Amniotic epithelial cell (primary cell): ENCODE measurements at places on chromosomes 1 and 21.

DNA sequence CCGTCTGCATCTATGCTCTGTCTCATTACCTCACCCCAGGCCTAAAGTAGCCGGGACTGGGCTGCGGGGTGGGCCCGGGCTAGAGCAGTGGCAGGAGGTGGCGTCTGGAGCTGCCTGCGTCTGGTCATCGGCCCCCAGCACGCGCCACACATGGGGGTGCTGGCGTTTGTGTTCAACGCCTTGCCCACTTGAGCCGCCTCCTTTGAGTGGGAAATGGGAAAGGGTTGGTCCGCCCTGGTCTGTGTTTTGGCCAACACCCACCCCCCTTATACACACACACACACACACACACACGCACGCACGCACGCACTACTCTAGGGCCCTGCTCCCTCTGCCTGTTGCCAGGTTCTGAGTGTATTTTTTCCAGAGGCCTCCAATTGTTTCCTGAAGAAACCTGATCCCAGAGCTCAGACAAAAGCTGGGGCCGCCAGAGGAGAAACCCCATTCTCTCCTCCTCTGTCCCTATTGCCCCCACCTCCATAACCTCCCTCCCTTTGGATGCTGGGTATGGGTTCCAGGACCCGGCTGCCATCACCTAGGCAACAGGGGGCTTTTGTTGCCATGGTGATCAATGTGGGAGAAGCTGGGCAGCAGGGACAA, 10.1 kb downstream of the VANGL2 start:
- DNase-seq, result no peak

DNA sequence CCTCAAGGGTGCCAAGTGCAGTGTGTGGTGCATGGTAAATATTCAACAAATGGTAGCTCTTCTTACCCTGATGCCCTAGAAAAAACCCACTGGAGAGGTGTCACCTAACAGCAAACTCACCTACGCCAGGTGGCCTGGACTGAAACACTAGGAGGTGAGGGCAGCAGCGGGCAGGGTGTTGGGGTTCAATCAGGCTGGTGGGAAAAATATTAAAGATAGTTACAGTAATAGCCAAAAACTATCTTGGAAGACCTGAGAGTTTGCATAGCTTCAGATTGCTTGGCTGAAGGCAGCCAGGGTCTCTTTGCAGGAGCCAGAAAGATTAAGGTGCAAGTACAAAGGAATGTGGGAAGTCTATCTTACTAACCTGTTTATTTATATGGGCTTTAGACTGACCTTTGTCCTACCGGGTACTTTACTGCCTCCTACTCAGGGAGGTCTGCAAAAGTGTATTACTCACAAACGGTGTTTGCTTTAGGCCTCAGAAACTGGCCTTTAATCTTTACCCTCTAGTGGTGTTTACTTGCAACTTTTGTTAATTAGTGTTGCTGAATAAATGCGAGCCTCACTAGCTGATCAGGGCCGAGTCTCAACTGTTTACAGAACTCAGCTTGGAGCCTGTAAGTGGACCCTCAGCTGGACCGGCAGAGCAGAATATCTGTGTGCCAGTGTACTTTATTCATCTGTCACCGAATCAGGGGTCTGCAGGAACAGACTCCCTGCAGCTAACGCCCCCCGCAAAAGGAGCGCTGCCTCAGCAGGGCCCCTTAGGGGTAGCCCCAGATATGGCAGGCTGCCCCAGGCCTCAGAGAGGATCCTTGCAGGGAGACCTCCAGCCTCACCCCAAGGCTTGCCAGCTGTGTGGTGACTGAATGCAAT, 63.9 kb downstream of the SYF2 start:
- DNase-seq, result no peak

DNA sequence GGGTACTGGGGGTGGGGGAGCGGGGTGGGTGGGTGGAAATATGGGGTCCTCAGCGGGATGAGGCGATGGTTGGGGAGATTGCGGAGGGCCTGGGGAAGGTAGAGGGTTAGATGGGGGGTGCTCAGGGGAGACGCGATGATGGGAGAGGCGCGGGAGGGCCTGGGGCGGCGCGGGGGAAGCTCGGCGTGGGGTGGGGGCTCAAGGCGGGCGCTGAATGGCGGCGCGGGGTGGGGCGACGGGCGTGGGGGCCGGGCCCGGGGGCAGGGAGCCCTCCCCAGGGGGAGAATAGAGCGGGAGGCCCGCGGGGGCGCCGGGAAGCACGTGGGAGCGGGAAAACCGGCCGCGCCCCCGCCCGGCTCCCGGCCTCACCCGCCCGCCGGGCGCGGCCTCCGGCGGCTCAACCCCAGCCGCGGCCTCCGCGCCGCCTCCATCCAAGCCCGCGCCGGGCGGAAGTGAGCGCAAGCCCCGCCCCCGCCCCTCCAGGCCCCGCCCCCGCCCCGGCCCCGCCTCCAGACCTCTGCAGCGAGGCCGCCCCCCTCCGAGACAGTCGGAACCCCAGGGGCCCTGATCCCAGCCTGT, at the start of gene FAAP20:
Gene FAAP20 (minus strand): TSS at position 454 of the 579 bp plus-strand sequence. CDS start 23 bp downstream, at position 431.
- peak; percentile 44 for DNase-seq

- DNase-seq, result no peak
These were observed 56.4 kb downstream of the SASS6 start for GRCh38 chr1:100076319-100076718.

GRCh38 chr1:87718241-87718950, 389.7 kb downstream of the LMO4 start:
- no peak for DNase-seq

GRCh38 chr1:225280563-225280962, 147.3 kb downstream of the LBR start:
- DNase-seq, result peak; percentile 3

- DNase-seq, result no peak
These were observed 36.0 kb upstream of the GPR37L1 start for GRCh38 chr1:202086579-202087350.

- peak; percentile 83 for DNase-seq
These were observed 220.0 kb downstream of the SETD4 start for GRCh38 chr21:35840197-35840799.

GRCh38 chr1:23424293-23425192, at the start of gene TCEA3:
Gene TCEA3, minus strand, starts transcription at chr1:23424748. Its CDS starts 115 bp downstream, at chr1:23424633.
- DNase-seq, result no peak

- no peak for DNase-seq
These were observed 37.2 kb upstream of the CRNN start for GRCh38 chr1:152451254-152451653.

DNA sequence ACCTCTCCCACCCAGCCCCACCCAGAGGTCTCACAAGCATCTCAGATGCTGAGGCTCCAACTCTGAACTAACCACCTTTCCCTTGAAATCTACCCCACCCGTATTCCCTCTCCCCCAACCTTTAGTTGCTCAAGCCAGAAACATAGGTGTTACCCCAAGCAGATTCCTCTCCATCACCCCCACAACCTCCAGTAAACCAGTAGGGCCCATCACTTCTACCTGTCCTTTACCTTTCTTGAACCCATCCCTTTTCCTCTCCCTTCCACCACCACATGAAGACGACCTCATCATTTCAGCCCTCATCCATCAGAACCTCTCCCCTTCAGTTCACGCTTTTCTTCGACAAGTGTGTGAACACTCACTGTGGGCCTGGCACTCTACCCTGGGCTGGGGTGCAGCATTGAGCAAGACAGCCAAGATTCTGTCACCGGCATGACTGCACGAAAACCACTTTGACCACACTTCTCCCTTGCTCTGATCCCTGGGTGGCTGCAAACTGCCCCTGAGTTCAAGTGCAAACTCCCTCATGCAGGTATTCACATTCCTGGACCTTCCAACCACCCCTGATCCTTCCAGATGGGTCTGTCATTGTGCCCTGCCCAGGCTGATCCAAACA, 65.5 kb upstream of the LAPTM5 start:
- DNase-seq, result peak; percentile 73

DNA sequence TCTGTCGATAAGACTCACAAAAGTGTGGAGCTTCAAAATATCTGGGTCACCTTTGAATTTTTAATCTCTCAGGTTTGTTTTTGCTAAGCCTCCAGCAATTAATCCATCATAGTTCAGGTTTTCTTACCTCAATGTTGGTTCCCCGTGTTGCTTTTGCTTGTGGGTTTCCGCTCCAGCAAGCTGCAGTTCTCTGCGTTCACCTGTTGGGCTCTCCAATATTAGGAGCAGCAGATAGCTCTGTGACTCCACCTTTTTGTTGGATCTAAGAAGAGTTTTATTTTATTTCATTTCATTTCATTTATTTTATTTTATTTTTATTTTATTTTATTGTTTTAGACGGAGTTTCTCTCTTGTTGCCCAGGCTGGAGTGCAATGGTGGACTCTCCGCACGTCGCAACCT, 335.5 kb downstream of the COL11A1 start:
- no peak for DNase-seq

- DNase-seq, result peak; percentile 65
These were observed 14.3 kb upstream of the SKI start for GRCh38 chr1:2213576-2214505.

GRCh38 chr1:64494659-64495058, 24.7 kb downstream of the CACHD1 start:
- DNase-seq, result no peak

- DNase-seq, result no peak
These were observed 291.6 kb downstream of the PLPP3 start for GRCh38 chr1:56287721-56288120.

DNA sequence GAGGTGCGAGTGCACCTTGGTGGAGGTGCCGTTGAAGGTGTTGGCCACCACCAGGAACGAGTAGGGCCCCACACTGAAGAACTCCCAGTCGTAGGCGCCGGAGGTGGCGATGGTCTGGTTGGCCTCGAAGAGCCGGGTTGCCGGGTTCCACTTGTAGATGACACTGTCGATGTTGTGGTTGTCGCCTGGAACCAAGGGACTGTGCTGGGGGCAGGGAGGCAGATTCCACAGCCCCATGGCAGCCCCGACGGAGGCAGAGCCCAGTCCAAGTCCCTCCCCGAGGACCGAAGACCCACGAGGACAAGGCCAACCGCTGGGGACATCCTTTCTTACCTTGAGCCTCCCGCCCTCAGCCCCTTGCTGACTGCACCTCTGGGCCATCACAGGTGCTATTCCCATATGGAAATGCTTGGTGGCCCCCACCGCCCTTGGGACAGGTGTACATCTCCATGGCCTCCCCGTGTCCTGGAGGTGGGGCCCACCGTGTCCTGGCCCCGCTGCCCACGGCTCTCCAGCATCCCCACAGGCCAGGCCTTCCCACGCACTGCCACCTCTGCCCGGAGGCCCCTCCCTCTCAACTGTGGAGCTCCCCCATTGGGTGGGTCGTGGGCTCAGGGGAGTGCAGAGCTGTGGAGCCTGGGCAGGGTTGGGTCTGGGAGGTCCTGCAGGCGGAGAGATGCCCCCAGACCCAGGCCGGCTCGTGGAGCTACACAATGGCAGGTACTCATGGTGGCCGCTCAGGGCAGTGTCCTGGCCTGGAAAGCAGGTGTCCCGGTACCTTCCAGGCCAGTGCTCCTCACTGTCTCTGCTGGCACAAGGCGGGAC, 17.9 kb downstream of the KRTAP10-1 start:
- DNase-seq, result no peak

GRCh38 chr1:155472491-155473083, 90.0 kb downstream of the ASH1L start:
- DNase-seq, result no peak

GRCh38 chr1:29584776-29585175, 348.5 kb downstream of the PTPRU start:
- no peak for DNase-seq

DNA sequence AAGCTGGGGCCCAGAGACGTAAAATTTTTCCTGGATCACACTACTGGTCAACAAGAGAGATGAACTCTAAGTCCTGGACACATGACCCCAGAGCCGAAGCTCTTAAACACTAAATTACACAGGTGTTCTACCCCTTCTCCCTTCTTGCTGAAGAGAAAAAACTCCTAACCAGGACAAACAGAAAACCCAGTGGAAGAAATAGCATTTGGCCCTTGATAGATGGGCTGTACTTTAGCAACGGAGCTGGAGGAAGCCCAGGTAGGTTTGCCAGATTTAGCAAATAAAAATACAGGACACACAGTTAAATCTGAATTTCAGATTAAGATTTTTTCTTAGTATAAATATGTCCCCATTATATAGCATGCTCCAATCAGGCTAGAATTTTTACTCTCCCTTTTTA, 72.7 kb downstream of the DIRAS3 start:
- no peak for DNase-seq

- no peak for DNase-seq
These were observed 192.1 kb downstream of the SETD4 start for GRCh38 chr21:35868005-35868868.

GRCh38 chr1:19596065-19596713, 47.9 kb upstream of the NBL1 start:
- peak; percentile 48 for DNase-seq

DNA sequence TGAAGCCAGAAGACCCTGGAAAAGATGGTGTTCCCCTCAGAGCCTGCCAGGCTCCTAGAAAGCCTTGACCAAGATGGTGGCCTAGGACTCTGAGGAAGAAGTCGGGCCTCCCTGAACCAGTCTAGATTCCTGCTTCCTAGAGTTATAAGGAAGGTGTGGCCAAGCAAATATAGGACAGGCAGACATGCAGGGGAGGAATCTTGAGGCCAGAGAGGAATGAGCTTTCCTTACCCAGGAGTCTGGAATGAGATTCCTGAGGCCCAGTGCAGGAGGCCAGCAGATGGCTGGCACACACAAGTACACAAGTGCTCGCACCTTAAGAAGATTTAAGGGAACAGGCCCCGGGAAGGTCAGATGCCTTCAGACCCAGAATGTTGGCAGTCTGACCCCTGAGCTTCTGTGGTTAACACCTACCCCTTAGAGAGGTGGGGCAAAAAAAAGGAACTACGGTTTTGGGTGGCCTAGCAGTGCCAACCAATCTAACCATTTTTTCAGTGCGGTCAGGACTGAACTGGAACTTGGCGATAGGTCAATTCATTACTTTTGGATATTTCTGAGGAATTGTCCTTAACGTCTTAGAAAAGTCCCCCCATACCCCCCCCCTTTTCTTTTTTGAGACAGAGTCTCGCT, 73.3 kb downstream of the MDM4 start:
- peak; percentile 86 for DNase-seq

DNA sequence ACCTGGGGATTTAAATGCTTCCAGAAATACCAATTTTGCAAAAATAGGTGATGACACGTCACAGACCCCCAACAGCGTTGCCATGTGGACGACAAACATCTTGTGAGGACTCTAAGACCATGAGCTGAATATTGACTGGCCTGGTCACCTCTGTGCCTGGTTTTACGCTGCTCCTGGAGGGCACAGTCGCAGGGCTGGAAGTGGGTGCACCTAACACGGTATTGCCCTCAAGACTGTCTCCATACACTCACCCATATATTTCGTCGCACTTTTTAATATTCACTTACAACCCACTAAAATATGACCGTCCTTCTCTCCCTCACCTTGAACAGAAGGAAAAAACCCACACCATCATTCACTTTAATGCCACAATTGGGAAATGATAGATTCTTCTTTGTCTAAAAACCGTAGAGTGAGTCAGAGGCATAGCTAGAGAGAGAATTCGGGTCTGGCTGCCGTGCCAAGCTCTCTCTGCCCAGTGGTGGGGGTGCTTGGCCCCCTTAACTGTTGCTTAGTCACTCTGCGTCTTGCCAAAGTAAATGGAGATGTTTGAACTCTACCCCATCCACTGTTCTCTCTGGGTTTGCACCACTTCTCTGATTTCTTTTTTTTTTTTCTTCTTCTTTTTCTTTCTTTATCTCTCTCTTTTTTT, 40.8 kb upstream of the UTS2 start:
- peak; percentile 78 for DNase-seq
